ENCODE measurements at places on chromosomes 13 and 19.

GRCh38 chr13:29103065-29103800 lies 283.1 kb downstream of the MTUS2 start:
- no peak for DNase-seq

GRCh38 chr13:89029062-89029461 lies 1357.9 kb downstream of the SLITRK5 start:
- no peak for DNase-seq

- DNase-seq = no peak
Measured at GRCh38 chr13:83311886-83312577, 570.2 kb downstream of the SLITRK1 start.

DNA sequence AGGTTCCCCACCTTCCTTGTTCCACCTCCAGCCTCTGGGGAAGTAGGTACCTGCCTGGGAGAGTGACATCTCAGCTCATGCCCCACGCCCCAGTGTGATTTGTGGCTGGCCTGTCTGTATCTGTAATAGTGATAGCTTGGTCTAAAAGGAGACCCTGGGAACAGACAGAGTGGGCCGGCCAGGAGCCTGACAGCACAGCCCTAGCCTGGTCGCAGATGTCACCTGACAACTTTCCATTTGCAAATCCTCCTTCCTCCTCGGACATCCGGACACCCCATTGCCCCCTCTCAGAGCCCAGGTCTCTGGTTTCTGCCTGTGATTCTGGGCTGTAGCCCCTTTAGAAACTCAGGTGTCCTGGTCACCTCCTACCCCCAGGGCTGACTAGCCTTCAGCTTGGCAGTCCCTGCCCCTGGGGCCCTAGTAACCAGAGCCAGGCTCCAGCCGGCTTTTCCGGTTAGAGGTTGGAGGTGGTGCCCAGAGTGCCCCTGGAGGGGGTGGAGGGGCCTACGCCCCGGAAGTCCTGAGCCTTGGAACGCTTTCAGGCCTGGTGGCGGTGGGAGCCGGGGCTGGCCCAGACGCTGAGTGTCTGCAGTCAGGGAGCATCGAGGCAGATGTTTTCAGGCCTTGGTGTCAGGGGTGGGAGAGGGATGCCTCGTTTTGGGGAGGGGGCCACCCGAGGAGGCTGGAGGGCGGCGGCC lies 6.5 kb downstream of the LRRC8E start:
- no peak for DNase-seq

- no peak for DNase-seq
Measured at GRCh38 chr19:47056411-47056810, 8.0 kb upstream of the TMEM160 start.

DNA sequence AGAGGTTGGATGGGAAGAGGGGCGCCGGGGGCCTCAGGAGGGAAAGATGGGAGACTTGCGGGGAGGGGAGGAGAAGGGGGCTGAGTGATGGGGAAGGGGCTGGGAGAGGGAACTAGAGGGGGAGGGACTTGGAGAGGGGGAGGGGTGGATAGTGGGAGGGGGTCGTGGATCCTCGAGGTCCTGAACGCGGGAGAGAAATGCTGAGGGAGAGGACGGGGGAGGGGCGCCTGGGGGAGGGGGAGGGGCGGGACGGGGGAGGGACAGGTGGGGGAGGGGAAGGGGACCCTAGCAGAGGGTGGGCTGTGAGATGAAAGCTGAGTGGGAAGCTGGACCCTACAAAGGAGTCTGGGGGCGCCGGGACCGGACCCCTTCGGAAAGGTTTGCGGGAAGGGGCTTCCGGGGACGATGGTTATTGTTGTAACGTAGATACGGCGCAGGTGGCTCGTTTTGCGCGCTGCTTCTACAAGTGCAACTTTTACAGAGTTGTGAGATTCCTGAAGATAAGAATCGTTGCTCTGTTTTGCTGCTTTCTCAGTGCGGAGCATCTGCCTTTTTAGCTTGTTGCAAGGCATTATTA lies 418 bp downstream of the ZNF444 start:
- DNase-seq = no peak

DNA sequence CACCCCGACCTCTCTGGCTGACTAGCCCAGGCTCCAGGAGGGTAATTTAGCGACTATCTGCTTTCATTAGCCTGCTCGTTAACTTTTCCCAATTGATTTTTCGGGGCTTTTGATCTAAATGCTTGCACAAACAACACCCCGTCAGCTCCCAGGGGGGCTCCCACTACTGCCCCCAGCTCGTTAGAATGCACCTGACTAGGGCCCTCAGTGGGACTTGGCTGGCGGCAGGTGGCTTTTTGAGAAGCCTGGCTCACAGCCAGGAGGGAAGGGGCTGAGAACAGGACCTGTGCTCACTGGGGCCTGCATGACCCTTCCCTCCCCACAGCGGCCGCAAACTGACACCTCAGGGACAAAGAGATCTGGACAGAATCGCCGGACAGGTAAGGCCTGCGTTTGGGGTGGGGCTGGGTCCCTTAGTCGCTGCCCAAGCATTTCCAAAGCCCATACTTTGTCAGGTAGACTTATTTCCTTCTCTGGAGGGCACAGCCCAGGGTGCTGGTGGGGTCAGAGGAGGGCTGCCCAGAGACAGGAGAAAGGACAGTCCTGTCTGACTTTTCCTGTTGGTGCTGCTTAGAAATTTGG lies 7.6 kb upstream of the CD79A start:
- DNase-seq = no peak

DNA sequence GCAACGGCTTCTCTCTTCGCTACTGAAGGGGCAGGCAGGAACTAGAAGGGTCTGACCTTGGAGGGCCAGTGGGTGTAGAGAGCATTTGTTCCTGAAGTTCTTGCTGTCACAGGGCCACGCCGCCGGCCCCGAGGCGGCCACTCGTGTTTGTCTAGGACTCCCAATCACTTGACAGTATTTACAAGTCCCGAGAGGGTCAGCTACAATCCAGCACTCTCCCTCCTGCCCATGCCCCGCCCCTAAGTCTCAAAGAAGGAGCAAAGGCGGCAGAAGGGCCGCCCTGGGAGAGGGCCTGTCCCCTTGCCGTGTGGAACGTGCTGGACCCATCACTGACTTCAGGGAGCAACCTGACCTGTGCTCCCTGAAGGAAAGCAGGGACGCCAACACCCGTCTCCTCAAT lies 118.5 kb downstream of the STK24 start:
- DNase-seq = no peak
